ENCODE measurements at places on chromosomes 11 and 22.

DNA sequence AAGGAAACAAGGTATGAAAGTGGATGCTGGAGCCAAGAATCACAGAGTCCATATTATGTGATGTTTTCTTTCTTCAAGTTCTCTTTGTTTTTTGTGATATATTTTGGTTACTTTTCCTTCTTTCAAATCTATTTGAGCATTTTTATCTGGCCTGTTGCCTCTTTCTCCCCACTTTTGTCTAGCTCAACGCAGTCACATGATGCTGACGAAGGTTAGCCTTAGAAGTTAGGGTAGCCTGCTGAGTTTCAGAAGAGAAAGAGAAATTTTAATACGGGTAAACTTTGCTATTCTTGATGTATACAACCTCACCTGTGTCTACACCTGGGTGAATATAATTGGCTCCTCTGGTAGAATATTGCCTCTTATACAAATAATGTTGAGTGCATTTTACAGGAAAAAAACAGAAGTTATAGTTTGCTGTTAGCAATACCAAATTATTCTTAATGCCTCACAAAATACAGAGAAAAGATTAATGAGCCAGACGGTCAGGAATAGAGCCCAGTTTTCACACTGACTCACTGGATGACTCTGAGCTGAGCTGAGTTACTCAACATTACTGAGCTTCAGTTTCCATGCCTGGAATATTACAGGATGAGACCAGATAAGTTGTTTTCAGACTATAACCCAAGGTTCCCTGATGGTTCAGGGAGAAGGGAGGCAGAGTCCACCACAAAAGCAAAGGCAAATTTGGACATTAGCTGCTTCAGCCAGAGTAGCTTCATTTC lies 161.6 kb upstream of the BDNF start:
- DNase-seq, result no peak

DNA sequence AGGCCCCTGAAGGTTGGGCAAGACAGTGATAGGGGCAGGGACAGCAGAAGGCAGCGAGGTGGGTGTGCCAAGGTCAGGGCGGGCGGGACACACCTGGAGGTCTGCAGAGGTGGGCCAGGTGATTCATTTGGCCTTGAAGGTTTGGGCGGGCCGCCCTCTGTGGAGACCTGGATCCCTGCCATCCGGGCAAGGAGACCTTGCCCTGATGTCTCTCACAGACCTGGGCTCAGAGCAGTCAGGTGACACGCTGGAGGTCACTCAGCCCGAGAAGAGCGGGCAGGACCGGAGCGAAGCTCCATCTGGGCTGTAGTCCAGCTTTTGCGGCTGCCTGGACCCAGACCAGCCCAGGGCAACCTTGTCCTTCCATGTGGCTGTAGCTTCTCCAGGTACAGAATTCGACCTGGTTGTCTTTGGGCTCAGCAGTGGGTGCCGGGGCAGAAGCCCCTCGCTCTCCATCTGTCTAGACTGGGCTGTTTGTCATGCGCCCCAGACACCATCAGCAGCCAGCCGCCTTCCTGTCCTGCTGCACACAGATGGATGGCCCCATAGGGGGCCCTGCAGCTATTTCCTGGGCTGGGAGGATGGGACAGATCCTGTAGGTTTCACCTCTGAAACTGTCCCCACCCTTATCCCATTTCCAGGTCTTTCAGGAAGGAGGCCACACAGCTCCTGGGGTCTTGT lies 3.1 kb downstream of the MRGPRG start:
- DNase-seq, result no peak

DNA sequence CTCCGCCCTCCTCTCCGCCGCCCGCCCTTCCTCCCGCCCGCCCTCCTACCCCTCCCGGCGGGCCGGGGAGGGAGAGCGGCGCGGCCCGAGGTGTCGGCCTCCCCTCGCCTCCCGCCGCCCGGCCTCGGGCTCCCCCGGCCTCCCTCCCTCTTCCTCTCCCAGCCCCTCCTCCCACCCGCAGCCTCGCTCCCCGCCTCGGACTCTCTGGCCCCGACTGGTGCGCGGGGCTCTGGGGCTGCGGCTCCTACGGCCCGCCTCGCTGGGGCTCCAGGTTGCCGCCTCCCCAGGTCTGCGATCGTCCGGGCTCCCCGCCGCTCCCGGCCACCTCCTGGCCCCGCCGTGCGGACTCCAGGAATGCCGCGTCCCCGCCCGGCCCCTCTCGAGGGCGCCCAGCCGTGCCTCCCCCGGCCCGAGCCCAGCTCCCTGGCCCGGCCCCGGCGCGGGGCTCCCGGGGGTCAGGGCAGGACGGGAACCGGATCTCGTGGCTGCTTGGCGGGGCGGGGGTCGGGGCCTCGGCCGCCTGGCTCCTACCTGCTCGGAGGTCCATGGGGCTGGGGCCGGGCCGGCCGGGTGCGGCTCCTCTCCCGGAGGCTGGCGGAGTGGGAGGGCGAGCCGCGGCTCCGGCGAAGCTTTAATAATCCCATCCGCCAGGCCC lies at the start of gene CLCF1:
Gene CLCF1 (minus strand): TSS at position 606 of the 655 bp plus-strand sequence. CDS start 59 bp downstream, at position 547.
- DNase-seq, result peak; percentile 31

DNA sequence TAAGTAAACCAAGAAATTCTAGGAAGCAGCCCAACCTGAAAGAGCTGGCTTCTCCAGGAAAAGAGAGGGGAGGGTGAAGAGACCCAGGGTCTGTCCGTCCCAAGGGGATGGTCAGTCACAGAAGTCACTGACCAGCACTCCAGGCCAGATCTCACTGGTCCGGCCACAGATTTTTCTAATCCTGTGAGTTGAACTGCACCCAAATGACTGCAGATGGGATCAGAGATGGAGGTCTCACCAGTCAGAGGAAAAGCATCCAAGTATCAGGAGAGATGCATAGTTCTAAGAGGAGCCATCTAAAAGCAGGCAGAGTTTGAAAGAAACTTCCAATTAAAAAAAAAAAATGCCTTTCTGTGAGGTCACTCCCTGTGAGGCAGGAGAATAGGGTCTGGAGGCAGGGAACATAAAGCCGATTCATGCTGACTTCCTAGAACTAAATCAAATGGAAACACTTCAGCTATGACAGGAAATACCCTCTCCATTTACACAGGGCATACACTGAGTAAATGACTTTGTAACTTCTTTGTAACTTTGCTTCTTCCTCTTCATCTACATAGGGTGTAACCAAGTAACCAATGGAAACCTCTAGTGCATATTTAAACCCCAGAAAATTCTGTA lies 144.5 kb downstream of the CCDC34 start:
- DNase-seq, result no peak

GRCh38 chr11:95459291-95460042 lies 228.5 kb upstream of the SESN3 start:
- no peak for DNase-seq

DNA sequence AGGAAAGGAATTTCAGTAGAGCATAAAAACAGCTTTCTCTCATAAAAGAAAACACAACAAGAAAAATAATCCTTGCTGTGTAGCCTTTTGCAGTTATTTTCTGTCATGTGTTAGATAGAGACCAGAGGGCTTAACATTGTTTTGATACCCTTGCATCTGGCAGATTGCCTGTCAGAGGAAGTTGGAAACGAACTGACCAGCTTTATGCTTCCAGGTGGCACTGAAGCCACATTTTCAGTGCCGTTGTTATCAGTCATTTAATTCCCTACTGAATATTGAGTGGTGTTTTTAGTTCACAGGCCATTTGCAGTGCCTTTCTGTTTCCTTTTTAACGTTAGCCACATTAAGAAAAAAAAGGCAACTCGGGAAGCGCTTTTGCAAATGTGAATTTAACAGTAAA lies 21.5 kb upstream of the RAG2 start:
- DNase-seq, result no peak

- DNase-seq, result no peak
These were observed 23.3 kb upstream of the POU2AF1 start for GRCh38 chr11:111402411-111402810.

- peak; percentile 28 for DNase-seq
These were observed 94.0 kb upstream of the APOA1 start for GRCh38 chr11:116931206-116931953.

GRCh38 chr11:67252831-67253239 lies 13.4 kb upstream of the GRK2 start:
- no peak for DNase-seq

- DNase-seq, result no peak
These were observed 336.5 kb downstream of the TMEM135 start for GRCh38 chr11:87374038-87374807.

DNA sequence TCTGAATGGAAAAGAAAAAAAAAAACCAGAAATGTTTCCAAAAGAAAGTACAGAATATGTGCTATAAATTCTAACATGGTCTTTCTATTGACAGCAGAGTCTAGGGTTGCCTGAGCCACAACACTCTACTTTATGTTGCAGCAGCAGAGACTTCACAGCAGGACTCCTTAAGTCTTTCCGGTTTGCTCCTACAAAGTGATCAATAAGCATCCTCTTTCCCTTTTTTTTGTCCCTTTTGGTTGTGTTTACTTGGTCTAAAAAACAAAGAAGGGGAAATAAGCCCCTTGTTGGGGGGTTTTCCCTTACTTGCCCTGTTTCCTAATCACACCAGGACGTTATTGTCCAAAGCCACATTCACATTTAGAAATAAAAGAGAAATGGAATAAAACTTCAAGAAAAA lies 163.1 kb upstream of the MPPED2 start:
- no peak for DNase-seq

DNA sequence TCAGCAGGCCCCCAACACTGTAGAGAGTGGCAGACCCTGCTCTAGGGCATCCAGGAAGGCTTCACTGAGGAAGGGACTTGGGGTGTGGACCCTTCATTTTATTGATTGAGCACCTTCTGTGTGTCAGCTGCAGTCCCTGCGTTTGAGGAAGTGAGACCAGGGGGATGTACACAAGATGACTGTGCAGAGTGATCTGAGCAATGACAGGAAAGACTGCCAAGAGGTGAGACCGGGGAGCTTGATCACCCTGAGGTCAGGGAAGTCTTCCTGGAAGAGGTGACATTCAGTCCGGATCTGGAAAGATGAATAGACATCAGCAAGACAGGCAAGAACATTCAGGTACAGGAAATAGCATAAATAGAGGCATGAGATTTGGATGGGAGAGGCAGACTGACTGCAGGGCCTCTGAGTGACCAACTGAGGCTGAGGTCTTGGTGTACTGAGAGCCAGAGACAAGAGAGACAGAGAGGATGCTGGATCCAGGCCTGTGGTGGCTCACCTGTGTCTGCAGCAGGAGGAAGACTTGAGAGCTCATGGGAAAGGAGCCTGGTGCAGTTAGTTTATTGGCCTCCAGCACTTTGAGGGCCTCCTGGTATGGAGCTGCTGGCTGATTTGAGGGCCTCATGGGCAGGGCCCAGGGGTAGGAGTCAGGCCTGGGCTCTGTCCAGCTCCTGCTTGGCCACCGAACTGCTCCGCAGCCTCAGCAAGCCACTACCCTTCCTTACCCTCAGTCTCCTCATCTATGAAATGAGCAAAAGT lies 5.2 kb downstream of the DGAT2 start:
- peak; percentile 10 for DNase-seq

DNA sequence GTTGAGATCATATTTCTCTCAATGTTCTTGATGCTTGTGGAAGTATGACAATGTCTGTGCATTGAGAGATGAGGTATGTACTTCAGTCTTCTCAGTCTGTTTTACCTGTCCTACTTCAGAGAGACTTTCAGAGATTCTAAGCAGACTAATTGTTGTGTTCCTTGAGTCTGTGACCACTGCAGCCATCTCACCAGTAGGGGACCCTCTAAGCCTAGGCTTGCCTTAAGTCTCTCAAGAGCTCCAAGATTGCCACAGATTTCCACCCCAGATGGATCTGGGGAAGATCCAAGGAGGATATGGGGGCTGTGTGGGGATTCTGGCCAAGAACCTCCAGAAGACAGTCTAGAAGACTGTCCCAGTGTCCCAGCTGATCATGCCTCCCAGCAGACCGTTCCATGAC lies 179.9 kb upstream of the PLET1 start:
- DNase-seq, result no peak

DNA sequence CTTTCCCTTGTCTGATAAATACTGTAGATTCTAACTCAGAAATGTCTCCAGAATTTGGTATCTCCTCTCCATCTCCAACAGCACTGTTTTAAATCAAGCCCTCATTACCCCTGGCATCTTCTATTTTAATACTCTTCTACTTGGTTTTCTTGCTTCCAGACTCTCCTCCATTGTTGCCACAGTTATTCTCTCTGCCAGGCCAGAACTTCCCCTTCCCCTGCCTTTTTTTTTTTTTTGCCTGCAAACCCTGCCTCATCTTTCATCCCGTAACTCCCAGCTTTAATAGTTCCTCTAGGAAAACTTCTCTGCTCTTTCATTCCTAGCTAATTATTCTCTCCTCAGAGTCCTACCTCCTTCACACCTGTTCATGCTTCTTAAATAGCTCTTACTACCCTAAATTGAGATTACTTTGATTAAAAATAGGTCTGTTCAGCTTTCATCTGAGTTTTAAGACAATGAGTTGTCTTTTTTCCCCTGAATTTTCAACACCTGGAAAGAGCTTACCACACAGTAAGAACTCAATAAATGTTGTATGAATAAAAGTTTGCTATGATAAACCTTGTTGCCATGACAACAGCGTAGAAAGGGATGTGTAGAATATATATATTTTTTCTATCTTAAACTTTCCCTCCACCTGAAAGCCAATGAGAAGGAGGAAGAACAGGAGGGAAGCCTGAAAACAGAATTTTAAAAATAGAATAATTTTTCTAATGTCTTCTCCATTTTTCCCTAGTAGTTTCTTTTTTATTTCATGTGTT lies 3.6 kb downstream of the IL18 start:
- no peak for DNase-seq

GRCh38 chr11:58923300-58923788 lies 15.9 kb upstream of the GLYATL1 start:
- peak; percentile 7 for DNase-seq

DNA sequence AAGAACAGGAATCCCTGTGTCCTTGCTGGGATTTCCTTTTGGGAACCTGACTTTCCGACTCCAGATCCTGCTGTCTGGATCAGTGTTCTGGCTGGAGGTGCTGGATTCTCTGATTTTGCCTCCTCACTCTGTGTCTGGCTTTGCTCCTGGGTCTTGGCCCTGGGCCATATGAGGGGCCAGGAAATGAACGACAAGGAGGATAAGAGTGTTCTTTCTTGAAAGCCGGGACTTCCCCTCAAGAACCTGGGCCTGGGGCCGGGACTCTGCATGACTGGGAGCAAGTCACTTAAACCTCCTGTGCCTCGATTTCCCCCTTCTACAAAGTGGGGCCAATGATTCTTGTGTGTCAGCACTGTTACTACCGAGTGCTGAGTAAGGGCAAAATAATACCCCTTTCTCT lies 2.9 kb upstream of the MYO7A start:
- DNase-seq, result no peak

DNA sequence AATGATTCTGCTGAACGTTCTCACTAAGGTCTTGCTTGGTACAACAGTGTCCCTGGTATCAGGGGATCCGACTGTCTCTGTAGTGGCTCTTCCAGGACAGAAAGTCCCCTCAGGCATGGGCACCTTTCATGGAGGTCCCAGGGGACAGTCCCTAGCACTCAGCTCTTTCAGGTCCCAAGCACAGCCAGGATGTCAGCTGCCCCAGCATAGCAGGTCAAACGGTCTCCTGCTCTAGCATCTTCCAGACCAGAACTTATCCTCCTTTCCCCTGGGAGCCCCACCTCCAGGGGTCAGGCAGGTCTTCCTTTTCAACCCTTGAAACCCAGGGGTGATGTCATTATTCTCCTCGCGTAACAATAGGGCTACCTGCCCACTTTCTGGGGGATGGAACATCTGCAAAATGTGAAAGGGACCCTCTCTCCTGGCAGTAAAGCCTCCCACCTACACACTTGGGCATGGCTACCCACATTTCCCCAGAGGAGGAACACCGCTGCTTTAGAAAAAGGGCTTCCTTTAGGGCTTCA lies 24.7 kb upstream of the CRYBB3 start:
- no peak for DNase-seq

- peak; percentile 99 for DNase-seq
These were observed at the start of the genes LRRC51 and NUMA1 for GRCh38 chr11:72080326-72081183. Gene LRRC51 (plus strand): TSS chr11:72080850. CDS start chr11:72089084, 8,234 bp downstream. Gene NUMA1 (minus strand): TSS chr11:72080542. CDS start chr11:72035943, 44,599 bp downstream.

GRCh38 chr11:92580908-92581307 lies 356.3 kb downstream of the FAT3 start:
- DNase-seq, result no peak

GRCh38 chr11:126337474-126338241 lies 17.8 kb upstream of the ST3GAL4 start:
- DNase-seq, result no peak

All from activated CD4-positive, alpha-beta T cell treated with anti-CD3 and anti-CD28 coated beads, Interleukin-2, amount 50 U/mL, for 48 hours (primary cell).